ENCODE measurements at places on chromosomes 1 and 21. TPM values are rescaled to one million over a fixed set of nuclear protein-coding genes. Genes with fewer than 3 reads are reported as not detected.

DNA sequence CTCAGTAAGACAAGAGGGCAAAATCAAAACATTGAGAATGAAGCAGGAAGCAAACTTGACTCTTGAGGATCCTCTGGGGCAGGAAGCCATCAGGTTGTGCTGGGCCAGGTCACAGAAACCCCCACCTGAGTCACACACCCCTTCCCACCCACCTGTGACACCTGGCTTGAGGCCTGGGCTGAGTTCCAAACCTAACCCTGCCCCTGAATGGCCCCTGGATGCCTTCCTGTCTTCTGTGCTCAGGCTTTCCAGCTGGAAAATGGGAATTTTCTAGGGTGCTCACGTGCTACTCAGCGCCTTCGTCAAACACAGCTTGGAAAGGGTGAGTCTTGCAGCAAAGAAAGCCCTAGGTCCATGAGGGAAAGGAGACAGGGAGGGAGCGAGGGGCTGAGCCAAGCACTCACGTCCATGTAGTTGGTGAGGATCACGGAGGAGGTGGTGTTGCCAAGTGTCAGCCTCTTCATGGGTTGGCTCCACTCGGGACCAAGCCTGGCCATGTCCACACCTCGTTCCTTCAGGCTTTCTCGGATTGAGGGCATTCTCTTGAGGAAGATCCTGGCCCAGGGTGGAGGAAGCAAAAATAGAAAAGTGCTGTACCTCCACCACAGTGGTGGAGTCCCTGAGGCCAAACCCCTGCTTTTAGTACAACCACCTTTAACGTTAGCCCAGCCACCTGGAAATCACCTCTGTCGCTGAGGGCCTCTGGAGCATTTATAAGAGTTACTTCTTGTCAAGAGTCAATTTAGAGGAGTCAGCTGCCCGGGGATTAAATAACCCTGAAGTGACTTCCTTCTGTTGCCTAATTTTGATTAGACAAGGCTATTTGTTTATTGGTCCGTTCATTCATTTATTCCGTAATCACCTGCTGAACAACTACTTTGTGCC lies 4.3 kb downstream of the REN start:
- H3K27ac ChIP-seq: no peak overlapping the region
- no peak for DNase-seq
- no peak overlapping the region for H3K4me3 ChIP-seq
- no peaks in the 10 kb centered on the region for H3K27me3 ChIP-seq

DNA sequence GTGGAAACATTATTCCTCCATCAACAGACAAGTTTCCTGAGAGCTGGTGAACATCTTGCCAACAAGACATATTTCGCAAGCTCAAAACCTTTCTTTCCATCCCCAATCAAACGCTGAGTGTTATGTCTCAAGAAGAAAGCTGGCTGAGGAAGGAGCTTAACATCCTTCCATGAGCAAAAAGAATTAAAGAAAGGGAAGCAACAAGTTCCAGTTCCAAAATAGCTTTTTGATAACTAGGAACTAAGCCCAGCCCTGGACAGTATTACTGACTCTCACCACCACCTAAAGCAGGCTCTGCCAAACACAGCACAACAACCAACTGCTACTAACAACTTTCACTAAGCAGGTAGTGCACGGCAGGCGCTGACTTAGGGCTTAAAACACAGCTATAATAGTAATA lies 50.2 kb downstream of the CAPZB start:
- H3K27ac ChIP-seq: no peak overlapping the region
- H3K27me3 ChIP-seq: no peaks in the 10 kb centered on the region
- H3K36me3 ChIP-seq: no peaks in the 10 kb centered on the region
- H3K4me3 ChIP-seq: no peak overlapping the region
- DNase-seq: no peak

GRCh38 chr1:146032631-146033219 lies 11.2 kb upstream of the HJV start:
- no peak overlapping the region for H3K27ac ChIP-seq
- H3K4me1 ChIP-seq: peaks cover 22% of the 10 kb centered on the region
- H3K27me3 ChIP-seq: no peaks in the 10 kb centered on the region
- no peak overlapping the region for H3K4me3 ChIP-seq
- DNase-seq: peak; percentile 81

DNA sequence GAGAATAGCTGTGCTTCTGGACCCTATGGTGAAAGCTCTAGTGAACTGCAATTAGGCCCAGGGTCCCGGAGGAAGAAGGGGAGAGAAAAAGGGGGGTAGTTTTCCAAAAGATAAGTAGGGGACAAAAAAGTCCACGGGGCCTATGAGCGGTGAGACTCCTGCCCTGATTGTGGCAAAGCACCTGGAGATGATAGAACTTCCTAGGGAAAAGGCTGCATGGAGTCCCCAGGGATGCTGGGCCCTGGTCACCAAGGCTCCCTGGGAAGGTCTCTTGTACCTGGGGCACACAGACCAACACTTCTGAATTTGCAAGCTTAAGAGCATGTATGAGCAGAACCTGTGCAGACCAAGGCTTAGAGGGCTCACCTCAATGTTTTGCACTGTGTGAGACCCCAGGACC lies 5.4 kb upstream of the SHISA4 start:
- no peak for DNase-seq
- H3K4me3 ChIP-seq: no peak overlapping the region
- peaks cover 12% of the 10 kb centered on the region for H3K36me3 ChIP-seq
- no peaks in the 10 kb centered on the region for H3K27me3 ChIP-seq
- 0 out of 2 replicates have a peak, but pooled peaks cover 7% of the 10 kb centered on the region for H3K4me1 ChIP-seq

DNA sequence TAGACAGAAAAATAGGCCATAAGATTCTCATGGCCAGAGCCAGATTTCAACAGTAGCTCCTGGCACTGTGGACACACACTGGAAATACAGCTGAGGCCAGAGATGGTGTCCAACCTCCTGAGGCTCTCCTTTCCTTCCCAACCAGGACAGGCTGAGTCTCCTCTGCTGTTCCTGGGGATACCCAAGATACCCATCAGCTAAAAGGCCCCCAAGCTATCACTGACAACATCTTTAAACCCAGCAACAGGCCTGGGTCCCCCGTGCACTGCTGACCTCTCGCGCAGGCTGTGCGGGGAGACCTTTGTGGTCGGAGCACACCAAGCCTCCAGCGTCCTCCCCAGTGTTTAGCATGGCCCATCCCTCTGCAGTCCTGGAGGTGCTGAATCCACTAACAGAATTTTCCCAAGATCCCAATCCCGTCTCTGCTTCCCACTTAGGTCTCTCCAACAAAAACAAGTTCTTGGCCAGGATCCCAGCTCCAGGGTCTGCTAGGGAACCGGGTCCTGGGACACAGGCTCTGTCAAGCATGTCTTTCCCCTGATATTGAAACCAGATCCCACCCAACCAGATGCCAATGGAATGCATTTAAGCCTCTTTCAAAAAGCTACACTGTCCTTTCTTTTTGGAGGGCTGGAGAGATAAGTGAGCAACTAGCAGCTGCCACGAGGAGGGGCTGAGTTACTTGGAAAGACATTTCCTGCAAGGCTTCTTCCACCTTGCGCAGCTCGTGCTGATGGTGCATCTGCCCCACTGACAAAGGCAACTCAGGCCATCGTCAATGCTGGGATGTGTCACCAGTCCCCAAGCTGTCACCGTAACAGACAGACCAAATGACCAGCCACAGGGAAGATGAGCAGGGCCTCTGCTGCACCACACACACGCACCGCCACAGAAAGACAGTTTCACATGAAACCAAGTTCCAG lies 73.2 kb downstream of the BCAR3 start:
- H3K27me3 ChIP-seq: no peaks in the 10 kb centered on the region
- H3K4me3 ChIP-seq: no peak overlapping the region
- H3K27ac ChIP-seq: no peak overlapping the region
- peaks cover 5% of the 10 kb centered on the region for H3K4me1 ChIP-seq

DNA sequence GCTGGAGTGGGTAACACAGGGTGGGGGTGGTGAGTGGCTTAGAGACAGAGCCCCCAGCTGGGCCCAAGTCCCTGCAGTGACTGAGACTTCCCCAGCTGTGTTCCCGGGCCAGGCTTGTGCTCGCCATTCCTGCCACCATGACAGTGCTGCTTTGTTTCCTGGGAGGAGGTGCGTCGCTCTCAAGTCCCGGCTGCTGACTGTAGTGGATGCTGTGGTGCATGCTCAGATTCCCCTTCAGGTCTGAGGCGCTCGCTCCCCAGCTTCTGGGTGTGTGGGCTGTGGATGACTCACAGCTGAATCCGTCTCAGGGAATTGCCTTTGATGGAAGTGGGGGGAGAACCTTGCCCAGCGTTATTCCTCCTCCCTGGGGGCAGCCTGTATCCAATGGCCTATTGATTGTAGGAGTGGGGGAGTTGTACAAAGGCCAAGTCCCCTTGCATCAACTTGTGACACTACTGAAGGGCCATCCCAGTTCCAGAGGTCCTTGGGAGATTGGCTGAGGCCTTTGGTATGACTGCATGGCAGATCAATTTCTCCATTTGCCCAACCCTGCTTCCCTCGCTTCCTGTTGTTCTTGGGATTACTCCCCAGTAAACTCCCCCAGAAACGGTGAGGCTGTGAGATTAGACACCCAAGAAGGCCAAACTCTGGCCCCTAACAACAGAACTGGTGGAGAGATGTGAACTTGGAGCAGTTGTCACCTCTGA lies 17.8 kb upstream of the POU3F1 start:
- no peaks in the 10 kb centered on the region for H3K27me3 ChIP-seq
- H3K4me1 ChIP-seq: peaks cover 16% of the 10 kb centered on the region
- no peak for DNase-seq
- H3K27ac ChIP-seq: no peak overlapping the region

- DNase-seq: peak; percentile 89
- no peak overlapping the region for H3K27ac ChIP-seq
- 0 out of 2 replicates have a peak, but pooled peaks cover 5% of the 10 kb centered on the region for H3K4me1 ChIP-seq
- H3K27me3 ChIP-seq: no peaks in the 10 kb centered on the region
Observed at GRCh38 chr1:58652651-58653184, 47.1 kb downstream of the MYSM1 start.

- no peaks in the 10 kb centered on the region for H3K36me3 ChIP-seq
- H3K4me1 ChIP-seq: no peaks in the 10 kb centered on the region
Observed at GRCh38 chr1:17586172-17586964, 46.9 kb downstream of the ARHGEF10L start.

DNA sequence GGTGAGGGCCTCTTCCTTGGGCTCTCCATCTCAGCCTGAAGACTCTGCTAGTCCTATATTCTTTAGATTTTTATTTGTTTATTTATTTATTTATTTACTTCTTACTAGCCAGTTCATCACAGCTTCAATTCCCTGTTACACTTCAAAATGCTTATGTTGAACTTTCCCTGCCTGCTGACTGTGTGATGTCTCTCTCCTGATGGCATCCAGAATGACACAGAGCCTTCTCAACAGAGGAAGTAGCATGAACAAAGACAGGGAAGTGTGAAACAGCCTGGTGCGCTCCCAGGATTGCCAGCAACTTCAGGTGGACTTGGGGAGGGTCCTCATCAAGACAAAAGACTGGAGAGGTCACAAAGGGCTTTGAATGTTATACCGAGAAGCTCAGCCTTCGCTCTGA lies 4.3 kb upstream of the IPO13 start:
- H3K4me1 ChIP-seq: peaks cover 15% of the 10 kb centered on the region
- H3K36me3 ChIP-seq: no peaks in the 10 kb centered on the region
- H3K4me3 ChIP-seq: no peak overlapping the region
- no peaks in the 10 kb centered on the region for H3K27me3 ChIP-seq
- no peak overlapping the region for H3K27ac ChIP-seq
- DNase-seq: no peak

- H3K4me1 ChIP-seq: no peaks in the 10 kb centered on the region
- H3K4me3 ChIP-seq: no peak overlapping the region
- no peaks in the 10 kb centered on the region for H3K36me3 ChIP-seq
- DNase-seq: no peak
- no peaks in the 10 kb centered on the region for H3K27me3 ChIP-seq
- no peak overlapping the region for H3K27ac ChIP-seq
Observed at GRCh38 chr21:16797966-16798365, 714.9 kb upstream of the CXADR start.

GRCh38 chr1:192951691-192952460 lies 107.3 kb downstream of the UCHL5 start:
- no peaks in the 10 kb centered on the region for H3K27me3 ChIP-seq
- H3K36me3 ChIP-seq: no peaks in the 10 kb centered on the region
- peak overlapping the region; percentile 2 for H3K4me3 ChIP-seq

- no peaks in the 10 kb centered on the region for H3K36me3 ChIP-seq
- no peaks in the 10 kb centered on the region for H3K4me1 ChIP-seq
- H3K27me3 ChIP-seq: no peaks in the 10 kb centered on the region
Observed at GRCh38 chr1:7683521-7683920, 87.6 kb upstream of the VAMP3 start.

- no peak overlapping the region for H3K27ac ChIP-seq
- no peak overlapping the region for H3K4me3 ChIP-seq
- no peaks in the 10 kb centered on the region for H3K27me3 ChIP-seq
- H3K36me3 ChIP-seq: no peaks in the 10 kb centered on the region
- H3K4me1 ChIP-seq: peaks cover 4% of the 10 kb centered on the region
Observed at GRCh38 chr1:169696273-169697100, 14.9 kb downstream of the SELL start.

GRCh38 chr21:39788383-39788782 lies 43.4 kb downstream of the IGSF5 start:
- no peaks in the 10 kb centered on the region for H3K36me3 ChIP-seq
- no peaks in the 10 kb centered on the region for H3K4me1 ChIP-seq
- H3K27me3 ChIP-seq: no peaks in the 10 kb centered on the region
- H3K4me3 ChIP-seq: no peak overlapping the region
- peak; percentile 48 for DNase-seq

DNA sequence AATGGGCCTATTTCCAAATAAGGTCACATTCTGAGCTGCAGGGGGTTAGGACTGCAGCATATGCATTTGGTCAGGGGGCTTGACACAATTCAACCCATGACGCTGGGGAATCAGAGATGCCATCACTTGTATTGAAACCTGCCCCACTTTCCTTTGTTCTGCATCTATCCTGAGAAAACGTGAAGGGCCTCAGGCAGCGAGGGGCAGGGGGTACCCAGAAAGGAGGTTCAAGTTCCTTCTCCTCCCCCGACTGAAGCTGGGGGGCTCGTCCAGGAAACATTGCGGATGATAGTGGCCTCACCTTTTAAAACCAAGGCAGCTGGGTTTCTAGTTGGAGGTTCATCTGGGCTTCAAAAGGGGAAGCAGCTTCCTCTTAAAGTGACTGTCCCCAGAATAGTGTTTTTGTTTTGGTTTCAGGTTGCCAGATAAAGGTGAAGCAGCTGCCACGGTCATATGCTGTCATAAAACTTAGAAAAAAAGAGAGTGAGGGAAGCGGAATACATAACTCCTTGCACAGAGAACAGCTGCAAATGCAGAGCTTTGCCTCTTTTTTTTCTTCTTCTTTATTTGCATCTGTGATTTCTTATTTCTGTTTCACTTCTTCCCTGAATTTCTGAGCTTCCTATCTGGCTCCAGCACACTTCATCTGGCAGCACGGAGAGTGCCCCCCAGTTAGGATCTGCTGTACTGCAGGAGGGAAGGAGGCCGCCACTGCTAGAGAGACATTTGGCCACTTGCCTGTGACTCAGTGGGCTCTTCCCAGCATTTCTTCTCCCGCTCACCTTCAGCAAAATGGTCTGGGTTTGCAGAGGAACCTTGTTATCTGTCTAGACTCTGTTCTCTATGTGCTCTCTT lies 142.0 kb downstream of the AJAP1 start:
- H3K27ac ChIP-seq: peak overlapping the region; percentile 87
- H3K4me1 ChIP-seq: peaks cover 31% of the 10 kb centered on the region
- no peaks in the 10 kb centered on the region for H3K27me3 ChIP-seq
- peak overlapping the region; percentile 40 for H3K4me3 ChIP-seq

- H3K4me1 ChIP-seq: peaks cover 18% of the 10 kb centered on the region
- no peak overlapping the region for H3K4me3 ChIP-seq
- DNase-seq: no peak
Observed at GRCh38 chr1:235077571-235078479, 50.8 kb downstream of the TOMM20 start.

Gene OVAAL
- total RNA-seq: 4.2 TPM

Gene SPATA17
- total RNA-seq: 0.87 TPM

Gene GPR37L1
- total RNA-seq: not detected

Gene DNAJC28
- total RNA-seq: 0.25 TPM

Gene STX12
- total RNA-seq: 39.9 TPM

Gene HAO2
- total RNA-seq: not detected

Gene AKR7A3
- 1.2 TPM for total RNA-seq

Gene PDC
- total RNA-seq: not detected

Data from Karpas-422 (cell line).